ENCODE measurements at places on chromosomes 6 and 20.

DNA sequence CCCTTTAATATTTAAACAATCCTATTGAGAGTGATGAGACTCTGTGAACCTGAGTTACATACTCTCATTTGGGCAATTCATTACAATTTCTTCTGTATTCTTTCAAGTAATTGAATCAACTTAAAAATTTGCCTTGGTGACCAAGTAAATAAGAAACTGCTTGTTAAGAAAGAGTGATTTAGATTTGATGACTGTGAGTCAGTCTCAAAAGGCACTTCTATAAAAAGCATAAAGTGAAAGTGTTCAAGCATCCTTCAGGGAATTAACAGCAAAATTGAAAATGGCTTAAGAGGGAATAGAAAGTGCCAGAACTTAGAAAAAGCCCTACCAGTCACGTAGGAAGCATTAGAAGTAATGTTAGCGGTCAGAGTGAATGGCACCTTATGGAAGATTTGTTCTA lies 654.7 kb downstream of the EPM2A start:
- no peak for DNase-seq

DNA sequence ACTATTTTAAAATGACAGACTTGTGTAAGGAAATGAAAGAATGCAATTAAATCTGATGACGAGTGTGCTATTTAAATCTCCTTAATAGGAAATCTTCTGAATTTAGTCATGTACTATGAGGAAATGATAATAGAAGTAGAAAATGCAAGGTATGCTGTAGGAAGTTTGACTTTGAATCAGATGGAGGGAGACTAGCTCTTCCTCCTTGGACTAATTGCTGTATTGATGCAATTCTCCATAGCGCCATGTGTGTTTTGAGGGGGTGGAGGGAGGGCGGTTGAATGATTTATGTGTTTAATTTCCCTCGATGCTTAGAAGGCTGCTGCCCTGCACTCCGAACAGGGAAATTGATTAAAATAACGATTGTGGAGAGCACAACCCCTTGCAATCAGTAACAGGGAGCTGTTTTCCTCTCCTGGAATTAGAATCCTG lies 214.4 kb upstream of the PRND start:
- peak; percentile 71 for DNase-seq

DNA sequence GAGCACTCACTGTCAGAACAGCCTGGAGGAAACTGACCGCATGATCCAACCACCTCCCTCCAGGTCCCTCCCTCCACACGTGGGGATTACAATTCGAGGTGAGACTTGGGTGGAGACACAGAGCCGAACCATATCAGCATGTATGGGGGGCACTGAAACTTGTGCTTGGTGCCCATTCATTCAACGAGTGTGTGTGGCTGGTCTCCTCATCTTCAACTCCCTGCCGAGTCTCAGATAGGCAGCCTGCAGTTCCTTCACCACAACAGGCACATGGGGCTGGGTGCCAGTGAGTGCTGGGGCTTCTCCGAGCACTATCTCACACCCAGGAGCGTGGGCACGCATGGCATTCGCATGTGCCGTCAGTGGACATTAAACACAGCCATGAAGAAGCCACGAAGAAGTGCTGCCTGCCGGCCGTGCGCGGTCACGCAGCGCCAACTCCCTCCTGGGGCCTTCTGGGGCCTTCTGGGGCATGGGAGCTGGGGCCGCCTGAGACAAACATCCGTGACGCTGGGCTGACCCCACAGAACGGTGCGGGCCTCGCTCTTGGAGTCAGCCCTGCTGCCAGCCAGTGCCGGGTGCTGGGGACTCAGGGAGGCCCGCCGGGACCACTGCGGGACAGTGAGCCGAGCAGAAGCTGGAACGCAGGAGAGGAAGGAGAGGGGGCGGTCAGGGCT lies 714 bp upstream of the RTEL1 start:
- DNase-seq: no peak

DNA sequence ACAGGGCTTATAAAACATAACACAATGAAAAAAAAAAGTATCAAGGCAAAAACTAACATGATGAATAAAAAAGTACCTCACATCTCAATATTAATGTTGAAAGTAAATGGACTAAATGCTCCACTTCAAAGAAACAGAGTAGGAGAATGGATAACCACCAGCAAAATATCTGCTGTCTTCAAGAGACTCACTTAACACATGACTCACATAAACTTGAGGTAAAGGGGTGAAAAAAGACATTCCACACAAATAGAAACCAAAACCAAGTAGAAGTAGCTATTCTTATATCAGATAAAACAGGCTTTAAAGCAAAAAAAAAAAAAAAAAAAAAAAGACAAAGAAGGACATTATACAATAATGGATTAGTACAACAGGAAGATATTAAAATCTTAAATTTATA lies 86.9 kb downstream of the TBC1D32 start:
- DNase-seq: peak; percentile 14

DNA sequence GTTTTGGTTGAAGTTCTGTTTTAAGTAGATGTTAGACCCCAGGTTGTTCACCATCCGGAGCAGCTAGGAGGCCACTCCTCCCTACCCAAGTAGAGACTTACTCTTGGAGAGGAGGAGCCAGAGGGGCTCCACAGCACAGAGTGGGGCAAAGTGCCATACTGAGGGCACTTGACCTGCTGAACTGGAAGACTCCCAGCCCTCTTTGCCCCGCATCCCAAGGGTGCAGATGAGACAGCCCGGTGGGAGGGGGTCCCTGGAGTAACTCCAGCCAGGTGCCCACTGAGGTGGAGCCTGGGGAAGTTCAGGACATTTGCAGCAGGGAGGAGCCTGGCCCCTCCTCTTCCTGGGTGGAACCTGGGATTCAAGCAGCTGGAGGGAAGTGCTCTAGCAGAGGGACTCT lies 102.1 kb upstream of the GPR6 start:
- DNase-seq: no peak

DNA sequence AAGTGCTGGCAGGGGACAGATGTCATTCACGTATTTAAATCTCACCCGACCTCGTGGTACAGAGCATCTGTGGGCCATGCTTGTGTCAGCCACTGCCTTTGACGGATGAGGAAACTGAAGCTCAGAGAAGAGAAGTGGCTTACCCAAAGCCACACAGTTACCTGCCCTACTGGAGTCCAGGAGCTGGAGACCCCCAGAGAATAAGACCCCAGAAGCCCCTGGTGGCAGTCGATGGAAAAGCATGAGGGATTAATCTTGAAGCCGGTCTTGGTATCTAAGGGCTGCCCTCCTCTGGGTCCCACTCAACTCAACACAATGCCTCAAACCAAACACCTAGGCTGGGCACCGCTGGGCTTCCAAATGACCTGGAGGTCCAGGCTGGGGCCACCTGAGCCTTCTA lies 83.1 kb downstream of the GRM4 start:
- no peak for DNase-seq

DNA sequence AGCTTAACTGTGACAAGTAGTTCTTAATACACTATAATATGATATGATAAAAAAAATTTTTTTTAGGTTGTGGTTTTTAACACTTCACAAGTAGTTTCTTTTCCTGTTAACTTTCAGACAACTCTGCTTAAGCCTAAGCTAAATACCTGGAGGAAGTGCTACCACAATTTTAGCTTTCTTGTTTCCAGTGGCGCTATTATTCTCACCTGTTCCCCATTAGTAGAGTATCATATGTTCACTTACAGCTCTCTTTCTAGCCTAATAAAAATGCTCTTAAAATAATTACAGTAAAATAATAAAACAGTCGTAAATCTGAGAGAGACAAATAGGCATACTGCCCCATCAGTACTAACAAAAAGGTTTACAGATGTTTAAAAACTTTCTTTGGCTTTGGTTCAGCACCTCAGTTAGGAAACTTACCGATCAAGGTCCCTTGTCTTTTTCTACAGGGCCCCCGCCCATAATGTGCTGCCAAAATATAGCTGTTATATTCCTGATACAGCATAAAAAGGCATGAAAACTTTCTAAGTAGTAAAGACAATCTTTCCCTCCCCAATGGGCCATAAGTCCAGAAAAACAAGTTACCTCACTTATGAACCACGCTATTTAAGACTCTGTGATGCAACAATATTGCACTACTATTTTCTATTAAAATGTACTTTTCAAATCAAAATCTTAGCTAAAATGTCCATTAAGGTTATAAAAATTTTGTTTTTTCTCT lies 57.9 kb downstream of the SESN1 start:
- DNase-seq: no peak

DNA sequence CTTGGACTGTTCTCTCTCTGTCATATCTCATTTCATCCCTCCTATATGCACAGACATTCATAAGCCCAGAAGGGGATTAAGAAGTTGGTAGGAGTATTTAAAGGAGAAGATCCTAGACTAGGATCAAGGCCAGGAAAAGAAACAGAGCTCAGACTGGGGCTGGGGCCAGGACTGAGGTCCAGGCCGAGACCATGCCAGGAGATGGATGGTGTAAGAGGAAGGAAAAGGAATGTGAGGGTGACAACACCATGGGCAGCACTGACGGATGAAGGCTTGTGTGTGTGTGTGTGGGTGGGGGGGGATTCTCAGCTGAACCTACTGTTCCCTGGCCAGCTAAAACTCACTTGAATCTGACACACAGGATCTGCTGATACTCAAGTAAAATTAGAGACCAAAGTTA lies 182.1 kb downstream of the KIF6 start:
- DNase-seq: no peak

- DNase-seq: peak; percentile 9
Observed at GRCh38 chr6:23091795-23092194, 522.4 kb downstream of the HDGFL1 start.

DNA sequence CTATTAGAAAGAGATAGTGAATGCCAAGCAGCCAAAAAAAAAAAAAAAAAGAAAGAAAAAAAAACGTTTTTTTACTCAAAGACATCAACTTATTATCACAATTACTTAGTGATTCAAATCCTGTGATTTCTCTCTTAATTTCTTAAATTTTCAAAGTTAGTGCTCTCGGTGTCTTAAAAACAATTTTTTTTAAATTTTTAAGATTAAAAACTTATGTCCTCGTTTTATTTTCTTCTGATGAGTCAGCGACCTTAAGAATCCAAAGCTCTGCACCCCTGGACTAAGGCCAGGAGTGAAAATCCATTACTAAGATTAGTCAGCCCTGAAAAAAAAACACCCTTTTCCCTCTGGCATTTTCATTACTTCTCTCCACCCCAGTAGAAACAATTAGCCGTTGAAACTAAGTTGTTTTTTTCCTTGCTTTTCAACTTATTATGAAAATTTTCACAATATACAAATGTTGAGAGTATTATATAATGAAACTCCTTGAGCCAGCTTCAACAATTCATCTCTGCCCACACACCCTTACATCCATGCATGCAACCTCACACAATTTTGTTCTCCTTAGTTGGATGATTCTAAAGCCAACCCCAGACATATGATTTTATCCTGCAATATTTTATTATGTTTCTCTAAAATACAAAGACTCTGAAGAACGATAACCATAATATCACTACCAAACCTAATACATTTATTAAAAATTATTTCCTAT lies 85.6 kb upstream of the CARMIL1 start:
- DNase-seq: peak; percentile 79

GRCh38 chr6:44811456-44811855 lies 423.9 kb downstream of the CDC5L start:
- no peak for DNase-seq

- no peak for DNase-seq
Observed at GRCh38 chr6:138246650-138247440, 28.6 kb upstream of the PBOV1 start.

- DNase-seq: no peak
Observed at GRCh38 chr6:110875548-110876169, 1.1 kb downstream of the AMD1 start.

DNA sequence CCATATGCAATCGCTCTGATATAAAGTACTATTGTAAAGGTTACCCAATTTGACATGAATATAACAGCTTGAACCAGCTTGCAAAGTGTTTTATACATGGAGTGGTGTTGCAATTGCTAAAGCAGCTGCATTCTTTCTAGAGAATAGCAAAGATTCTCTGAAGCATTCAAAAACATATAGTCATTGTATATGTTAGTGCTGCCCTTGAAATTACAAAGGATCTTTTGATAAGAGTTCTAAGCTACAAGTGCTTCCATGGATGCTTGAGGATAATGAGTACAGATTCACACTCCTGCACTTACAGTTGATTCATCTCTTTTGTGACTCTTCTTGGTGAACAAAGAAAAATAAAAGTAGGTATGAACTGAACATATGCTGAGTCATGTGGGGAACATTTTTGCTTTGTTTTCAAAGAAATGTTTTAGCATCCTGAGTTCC lies 175.7 kb downstream of the ALDH8A1 start:
- DNase-seq: peak; percentile 25

- no peak for DNase-seq
Observed at GRCh38 chr20:48631114-48632016, 196.4 kb downstream of the PREX1 start.

GRCh38 chr6:122869437-122870024 lies 80.5 kb downstream of the SMPDL3A start:
- DNase-seq: peak; percentile 5

DNA sequence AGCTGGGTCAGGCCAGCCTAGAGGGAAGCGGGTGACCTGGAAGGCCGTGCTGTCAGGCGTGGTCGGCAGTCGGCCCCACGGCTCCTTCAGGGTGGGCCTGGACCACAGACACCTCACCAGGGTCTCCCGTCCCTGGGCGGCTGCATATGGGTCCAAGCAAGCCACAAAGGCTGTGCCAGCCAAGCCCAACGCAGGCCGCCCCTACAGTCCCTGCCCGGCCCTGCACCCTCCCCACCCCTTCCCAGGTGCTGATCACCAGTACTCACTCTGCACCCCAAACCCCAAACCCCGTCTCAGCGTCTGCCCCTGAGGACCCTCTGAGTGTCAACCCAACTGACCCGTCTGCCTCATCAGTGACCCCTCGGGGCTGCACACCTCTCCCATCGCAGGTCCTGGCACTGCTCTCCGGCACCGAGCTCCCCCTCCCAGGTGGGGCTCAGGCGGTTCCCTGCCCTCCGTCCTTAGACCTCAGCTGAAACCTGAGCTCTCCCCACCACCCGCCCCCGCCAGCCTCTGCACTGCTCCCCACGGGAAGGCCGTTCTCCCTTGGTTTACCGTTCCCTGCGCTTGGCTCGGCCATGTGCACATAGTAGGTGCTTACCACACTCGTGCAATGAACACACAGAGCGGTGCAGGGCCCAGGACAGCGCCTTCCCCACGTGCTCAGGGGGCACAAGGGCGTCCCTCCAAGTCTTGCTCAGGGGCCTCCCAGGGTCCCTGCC lies 1.5 kb upstream of the PPDPF start:
- DNase-seq: no peak

GRCh38 chr6:74091136-74091793 lies 395.3 kb downstream of the CD109 start:
- DNase-seq: no peak

DNA sequence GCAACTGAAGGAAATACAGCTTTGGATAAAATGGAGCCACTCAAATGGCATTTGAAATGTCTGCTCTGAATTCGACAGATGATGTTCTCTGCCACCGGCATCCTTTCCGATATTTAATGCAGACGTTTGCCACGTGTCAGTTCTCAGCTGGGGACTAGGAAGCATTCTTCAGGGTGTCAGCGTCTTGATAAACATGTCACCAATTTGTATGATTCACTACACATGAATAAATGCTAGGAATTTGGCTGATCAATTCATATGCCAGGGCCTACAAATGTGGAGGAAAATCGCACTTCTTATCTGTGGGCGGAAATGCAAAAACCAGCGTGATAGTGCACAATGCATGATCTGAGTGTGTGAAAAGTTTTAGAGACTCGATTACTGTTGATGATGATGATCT lies 169.5 kb downstream of the SLC24A3 start:
- DNase-seq: no peak

GRCh38 chr6:136063096-136063495 lies 187.0 kb downstream of the MTFR2 start:
- DNase-seq: no peak

- no peak for DNase-seq
Observed at GRCh38 chr6:82249381-82250253, 2.1 kb upstream of the IBTK start.

- no peak for DNase-seq
Observed at GRCh38 chr6:129785756-129786135, 75.4 kb downstream of the TMEM244 start.
